Aorta (tissue), 5 donors: ENCODE measurements at places on chromosomes 2 and 18. TPM values are rescaled to one million over a fixed set of nuclear protein-coding genes. Genes with fewer than 3 reads are reported as not detected.

- H3K27ac ChIP-seq, result no peak overlapping the region
- no peaks in the 10 kb centered on the region for H3K4me1 ChIP-seq
- no peaks in the 10 kb centered on the region for H3K27me3 ChIP-seq
- H3K4me3 ChIP-seq, result no peak overlapping the region
- DNase-seq, result no peak
Measured at GRCh38 chr2:97691166-97691565, 21.7 kb downstream of the C2orf92 start.

GRCh38 chr18:33711514-33711913 is 133.5 kb downstream of the ASXL3 start:
- H3K4me1 ChIP-seq, result no peaks in the 10 kb centered on the region
- no peaks in the 10 kb centered on the region for H3K36me3 ChIP-seq
- no peaks in the 10 kb centered on the region for H3K27me3 ChIP-seq
- H3K4me3 ChIP-seq, result no peak overlapping the region

EN1 gene
- total RNA-seq, result not detected

DNA sequence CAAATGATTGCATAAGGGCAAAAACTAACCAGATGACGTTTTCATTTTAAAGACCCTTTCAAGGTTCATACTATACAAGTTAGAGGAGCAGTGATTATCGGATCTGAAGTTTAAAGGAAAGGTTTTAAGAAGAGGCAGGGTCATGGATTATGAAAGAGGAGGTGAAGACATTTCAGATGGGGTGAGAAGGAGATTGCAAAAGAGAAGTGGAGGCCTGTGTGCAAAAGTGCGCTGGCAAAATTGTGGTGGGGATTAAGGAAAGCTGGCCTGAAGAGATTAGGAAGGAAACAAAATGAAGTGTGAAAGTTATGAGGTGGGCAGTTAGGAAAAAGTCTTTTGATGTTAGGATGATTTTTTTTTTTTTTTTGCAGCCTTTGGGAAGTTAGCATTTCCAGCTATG is 935.7 kb upstream of the FAM98A start:
- H3K27ac ChIP-seq, result no peak overlapping the region
- no peak for DNase-seq
- no peaks in the 10 kb centered on the region for H3K27me3 ChIP-seq

DNA sequence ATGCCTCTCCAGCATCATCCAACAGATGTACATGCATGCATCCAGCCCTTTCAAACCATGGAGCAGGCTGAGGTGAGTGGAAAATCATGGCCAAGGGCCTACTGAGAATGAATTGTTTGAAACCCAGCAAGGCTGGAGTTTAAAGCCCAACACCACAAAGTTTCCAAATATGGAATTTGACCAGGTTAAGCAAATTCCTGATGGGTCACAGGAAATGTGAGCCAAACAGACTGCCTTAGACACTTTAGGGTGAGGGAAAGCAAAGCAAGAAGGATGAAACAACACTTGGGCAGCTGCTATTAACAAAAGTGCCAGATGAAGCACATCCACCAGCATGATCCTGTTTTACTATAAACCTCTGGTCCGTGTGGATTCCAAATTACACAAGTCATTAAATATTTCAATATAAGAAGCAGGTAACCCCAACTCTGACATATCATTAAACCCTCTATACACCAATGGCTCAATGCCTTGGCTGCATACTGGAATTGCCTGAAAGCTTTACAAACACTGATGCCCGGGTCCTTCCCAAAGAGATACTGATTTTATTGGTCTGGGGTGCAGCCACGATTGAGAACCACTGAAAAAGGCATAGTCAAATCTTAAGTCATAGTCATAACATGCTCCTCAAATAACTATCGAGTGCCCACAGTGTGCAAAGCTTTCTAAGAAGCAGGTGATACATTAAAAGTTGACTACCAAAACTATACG is 9.1 kb downstream of the KLF7 start:
- peaks cover 56% of the 10 kb centered on the region for H3K4me1 ChIP-seq
- DNase-seq, result no peak
- H3K36me3 ChIP-seq, result no peaks in the 10 kb centered on the region
- no peak overlapping the region for H3K27ac ChIP-seq

GRCh38 chr2:126676221-126677175 is 20.5 kb downstream of the GYPC start:
- H3K4me1 ChIP-seq, result no peaks in the 10 kb centered on the region
- DNase-seq, result peak; percentile 37
- no peaks in the 10 kb centered on the region for H3K27me3 ChIP-seq
- no peak overlapping the region for H3K4me3 ChIP-seq
- H3K36me3 ChIP-seq, result no peaks in the 10 kb centered on the region

- H3K36me3 ChIP-seq, result no peaks in the 10 kb centered on the region
- no peaks in the 10 kb centered on the region for H3K4me1 ChIP-seq
- H3K27me3 ChIP-seq, result no peaks in the 10 kb centered on the region
- H3K27ac ChIP-seq, result no peak overlapping the region
- no peak overlapping the region for H3K4me3 ChIP-seq
Measured at GRCh38 chr2:164937864-164938401, 17.4 kb downstream of the SLC38A11 start.

TRIP12 gene
- total RNA-seq, result 232 TPM
